ENCODE measurements at places on chromosomes 6 and 20.

DNA sequence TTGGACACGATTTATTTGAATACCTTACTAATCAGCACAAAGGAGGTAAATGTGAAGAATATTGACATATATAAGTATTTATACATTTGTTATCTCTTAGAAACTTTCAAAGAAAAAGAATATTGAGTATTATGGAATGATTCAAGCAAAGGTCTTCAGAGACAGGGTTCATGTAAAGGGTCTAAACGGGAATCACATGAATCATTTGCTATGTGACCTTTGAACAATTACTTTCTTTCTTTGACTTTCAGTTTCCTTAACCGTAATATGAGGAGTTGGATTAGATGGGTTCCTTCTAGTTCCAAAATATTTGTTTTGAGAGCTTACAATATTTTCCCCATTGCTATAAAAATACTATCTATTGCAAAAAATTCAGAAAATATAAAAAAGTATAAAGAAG lies 14.3 kb downstream of the ENPP1 start:
- DNase-seq, result no peak

- no peak for DNase-seq
These were observed 23.9 kb downstream of the RALY start for GRCh38 chr20:34017610-34018009.

- DNase-seq, result no peak
These were observed 88.8 kb downstream of the THEMIS start for GRCh38 chr6:127811900-127812570.

GRCh38 chr20:54680872-54681619 lies 205.7 kb downstream of the DOK5 start:
- no peak for DNase-seq

Data from T-cell (primary cell).